ENCODE measurements at places on chromosomes 2 and 18.

GRCh38 chr2:37600735-37601134 lies 70.7 kb downstream of the CDC42EP3 start:
- DNase-seq: no peak

- no peak for DNase-seq
Observed at GRCh38 chr2:46097714-46098480, 199.3 kb upstream of the EPAS1 start.

- DNase-seq: no peak
Observed at GRCh38 chr2:74379851-74380789, at the start of gene DCTN1. TSS of gene DCTN1 (minus strand) at chr2:74380311. CDS start at chr2:74380037, 274 bp downstream.

- DNase-seq: no peak
Observed at GRCh38 chr2:234731236-234731635, 220.6 kb upstream of the SH3BP4 start.

- no peak for DNase-seq
Observed at GRCh38 chr2:215727507-215728503, 285.5 kb downstream of the MREG start.

GRCh38 chr2:129253461-129253812 lies 726.0 kb upstream of the RAB6C start:
- DNase-seq: no peak
